Effector CD4-positive, alpha-beta T cell (primary cell): ENCODE measurements at places on chromosomes 12 and 14.
A peak's percentile ranks its signal among the peaks of the same experiment; 100 is the strongest.

- no peak for DNase-seq
Observed at GRCh38 chr14:74843653-74844052, 32.3 kb downstream of the PROX2 start.

GRCh38 chr14:36664322-36665193 lies 2.9 kb downstream of the PAX9 start:
- DNase-seq: no peak

GRCh38 chr12:130862161-130862560 lies 9.7 kb upstream of the RAN start:
- DNase-seq: no peak

DNA sequence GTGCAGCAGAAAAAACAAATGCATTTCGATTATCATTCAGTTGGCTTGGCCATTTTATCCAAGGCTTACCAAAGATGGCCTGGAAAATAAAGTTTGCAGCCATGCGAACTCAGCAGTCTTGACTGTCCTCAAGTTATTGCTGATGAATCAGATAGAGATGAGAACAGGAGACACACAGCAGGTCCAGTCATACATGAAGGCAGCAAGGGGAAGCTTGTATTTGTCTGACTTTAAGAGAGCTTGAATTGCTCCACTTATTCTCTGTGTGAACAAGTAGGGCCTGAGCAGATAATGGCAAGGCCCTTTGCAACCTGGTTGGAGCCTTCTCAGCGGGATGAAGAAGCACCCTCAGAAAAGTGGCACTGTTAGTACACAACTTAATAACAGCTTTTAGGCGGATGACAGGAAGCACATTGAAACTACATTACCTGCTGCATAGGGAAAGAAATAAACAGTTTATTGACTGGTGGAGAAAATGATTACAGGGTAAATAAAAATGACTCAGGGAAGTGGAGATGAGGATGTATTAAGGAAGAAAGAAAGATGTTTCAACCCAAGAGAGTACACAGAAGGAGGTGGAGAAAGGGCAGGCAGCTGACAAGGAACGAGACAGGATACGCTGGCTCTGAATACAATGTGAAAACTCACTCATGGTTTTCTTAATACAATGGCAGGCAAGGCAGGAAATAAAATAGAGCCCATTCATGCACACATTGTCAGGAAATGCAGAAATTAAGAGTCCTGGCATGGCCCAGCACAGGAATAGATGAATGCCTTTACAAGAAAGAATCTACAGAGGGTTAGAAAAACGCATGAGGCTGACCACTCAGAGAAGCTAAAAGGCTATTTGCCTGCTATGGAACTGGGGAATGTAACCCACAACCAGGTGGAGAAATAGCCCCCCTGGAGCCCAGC lies 128.4 kb downstream of the GALC start:
- DNase-seq: no peak

GRCh38 chr12:95326445-95326844 lies 108.8 kb downstream of the VEZT start:
- DNase-seq: no peak

DNA sequence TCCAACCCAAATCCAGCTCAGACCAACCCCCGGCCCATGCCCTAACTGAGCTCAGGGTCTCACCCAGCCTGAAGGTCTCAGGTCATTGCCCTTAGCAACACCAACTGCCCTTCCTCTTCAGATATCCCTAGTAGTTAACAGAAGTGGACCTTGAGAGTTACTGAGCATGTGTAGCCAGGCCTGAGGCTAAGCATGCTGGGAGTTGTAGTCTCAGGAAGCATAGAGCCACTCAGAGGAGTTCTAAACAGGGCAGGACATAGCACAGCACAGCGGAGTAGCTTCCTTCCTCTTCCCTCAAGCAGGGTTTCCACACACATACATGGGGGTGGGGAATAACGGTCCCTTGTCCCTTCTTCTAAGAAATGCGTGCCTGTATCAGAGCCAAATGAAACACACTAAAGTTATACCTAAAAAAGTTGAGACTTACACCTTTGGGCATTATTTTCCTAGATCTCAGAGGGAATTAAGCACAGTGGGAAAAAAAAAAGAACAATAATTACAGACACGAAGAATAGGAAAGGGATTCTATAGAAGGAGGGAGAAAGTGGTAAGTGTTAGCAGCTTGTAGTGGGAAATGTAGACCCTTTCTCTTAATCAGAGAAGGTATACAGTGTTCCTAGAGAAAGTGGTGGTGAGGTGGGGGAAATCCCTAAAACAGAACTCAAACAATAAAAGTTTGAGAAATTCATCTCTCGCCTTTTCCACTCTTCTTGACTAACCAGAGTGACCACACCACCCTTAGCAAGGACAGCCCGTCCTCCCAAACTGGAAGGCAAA lies 4.4 kb downstream of the KMT2D start:
- DNase-seq: peak; percentile 40

DNA sequence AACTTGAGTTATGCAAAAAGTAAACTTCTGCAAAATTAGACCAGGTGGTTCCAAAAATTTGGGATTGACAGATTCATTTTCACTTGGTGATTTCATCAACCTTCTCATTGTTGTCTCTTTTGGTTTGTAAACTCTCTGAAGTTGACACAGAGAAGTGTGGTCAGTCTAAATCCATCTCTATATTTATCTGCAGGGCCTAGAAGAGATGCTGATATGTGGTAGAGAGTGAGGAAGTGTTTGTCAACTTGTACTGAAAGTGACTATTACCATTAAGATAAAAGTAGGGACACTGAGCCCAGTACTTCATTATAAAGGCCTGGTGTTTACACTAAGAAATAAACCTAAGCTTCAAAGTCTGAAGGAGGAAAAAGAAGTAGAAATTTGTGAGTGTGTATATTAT lies 73.7 kb downstream of the RMST start:
- DNase-seq: no peak
